Kidney epithelial cell (primary cell): ENCODE measurements at places on chromosomes 11 and 22.

DNA sequence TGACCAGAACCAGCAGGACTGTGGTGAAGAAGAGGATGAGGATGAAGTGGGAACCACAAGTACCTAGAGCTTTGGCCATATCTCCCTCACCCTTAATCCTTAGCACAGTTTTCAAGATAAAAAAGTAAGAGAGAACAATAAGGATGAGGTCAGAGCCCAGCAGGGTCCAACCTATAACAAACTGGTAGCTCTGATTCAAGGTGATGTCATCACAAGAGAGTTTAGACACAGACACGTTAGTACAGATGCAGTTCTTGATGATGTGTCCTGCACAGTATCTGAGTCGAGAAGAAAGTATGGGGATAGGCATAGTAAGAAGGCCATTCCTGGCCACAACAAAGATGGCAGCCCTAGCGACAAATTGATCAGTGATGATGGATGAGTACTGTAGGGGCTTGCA lies 586 bp downstream of the OR56A5 start:
- no peak for DNase-seq

DNA sequence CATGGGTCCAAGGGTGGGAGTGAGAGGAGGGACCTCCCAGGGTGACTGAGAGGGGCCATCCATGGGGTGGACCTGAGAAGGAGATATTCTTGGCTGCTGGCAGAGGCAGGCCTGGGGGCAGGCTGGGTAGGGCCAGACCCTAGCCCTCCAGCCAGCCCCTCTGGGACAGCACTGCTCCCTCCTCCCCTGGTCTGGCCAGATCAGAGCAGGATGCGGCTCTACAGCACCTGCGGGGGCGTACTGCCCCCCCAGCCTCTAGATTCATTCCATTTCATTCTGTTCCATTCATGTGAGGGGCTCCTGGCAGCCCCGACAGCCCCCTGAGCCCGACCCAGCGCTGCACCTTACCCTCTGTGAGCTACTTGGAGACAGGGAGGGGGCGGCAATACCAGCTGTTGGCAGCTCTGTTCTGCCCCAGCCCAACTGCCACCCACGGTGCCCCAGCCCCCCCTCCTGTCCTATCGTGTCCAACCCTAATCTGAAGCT lies 34.3 kb upstream of the MYRF start:
- no peak for DNase-seq

GRCh38 chr11:19743622-19744021 lies 31.0 kb downstream of the NAV2 start:
- DNase-seq: no peak

DNA sequence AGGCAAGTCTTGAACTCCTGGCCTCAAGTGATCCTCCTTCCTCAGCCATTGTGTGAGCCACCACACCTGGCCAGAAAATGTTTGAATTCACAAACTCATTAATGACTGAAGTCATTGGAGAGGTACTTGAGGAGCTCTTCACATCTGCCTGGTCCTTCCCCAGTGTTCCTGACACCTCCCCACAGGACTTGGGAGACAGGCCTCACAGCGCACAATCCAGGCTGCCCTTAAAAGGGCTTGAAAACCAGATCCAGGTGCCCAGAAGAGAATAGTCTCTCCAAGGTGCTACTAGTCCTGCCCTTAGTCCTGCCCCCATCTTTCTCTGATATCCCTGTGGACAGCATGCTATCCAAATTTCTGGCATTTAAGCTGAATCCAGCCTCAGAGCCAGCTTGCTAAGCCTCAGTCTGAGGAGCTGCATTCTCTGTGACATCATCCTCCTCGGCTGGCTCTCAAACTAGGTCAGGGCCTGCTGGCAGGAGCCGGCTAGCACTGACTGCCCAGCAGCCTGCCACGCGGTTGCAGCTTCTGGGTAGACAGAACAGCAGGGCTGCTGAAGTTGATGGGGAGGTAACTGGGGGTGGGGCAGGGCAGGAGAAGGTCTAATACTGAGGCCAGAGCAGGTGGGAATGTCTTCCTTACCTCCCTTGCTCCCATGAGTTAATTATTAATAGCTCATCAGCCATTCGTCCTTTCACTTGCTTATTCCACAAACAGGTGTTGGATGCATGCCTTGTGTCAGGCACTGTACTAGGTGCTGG lies 35.3 kb upstream of the NECTIN1 start:
- no peak for DNase-seq

DNA sequence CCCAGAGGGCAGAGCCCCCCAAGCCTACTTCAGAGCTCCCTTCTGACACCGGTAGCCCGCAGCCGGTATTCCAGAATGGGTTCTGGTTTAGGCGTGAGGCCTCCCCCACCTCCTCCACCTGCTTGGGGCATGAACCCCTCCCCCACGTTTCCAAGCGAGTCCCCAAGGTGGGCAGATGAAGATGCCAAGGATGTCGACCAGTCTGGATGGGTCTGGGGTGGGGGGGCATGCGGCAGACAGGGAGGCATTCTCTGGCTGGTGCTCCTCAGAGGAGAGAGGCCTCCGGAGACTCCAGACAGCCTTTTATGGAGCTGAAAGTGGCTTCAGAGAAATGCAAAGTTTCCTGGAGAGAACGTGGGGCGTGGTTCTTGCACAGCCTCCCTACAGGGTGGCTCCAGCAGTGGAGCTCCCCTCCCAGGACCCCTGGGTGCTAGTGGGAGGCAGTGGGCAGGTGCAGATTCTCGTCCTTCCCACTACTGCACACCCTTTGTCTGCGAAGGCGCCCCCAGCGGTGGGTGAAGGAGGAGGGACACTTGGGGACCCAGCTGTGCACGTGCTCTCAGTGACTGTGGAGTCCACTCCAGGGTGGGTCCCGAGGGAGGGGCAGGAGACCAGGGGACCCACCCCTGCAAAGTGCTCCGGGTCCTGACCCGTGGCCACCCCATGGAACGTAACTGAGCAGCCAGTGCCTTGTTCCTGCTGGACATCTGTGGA lies 4.2 kb downstream of the CCND1 start:
- no peak for DNase-seq

- DNase-seq: peak; percentile 65
Observed at GRCh38 chr11:91163619-91164451, 941.0 kb upstream of the CHORDC1 start.

- no peak for DNase-seq
Observed at GRCh38 chr22:36445158-36445668, 36.2 kb downstream of the TXN2 start.

- DNase-seq: no peak
Observed at GRCh38 chr22:41928593-41929417, 2.2 kb upstream of the TNFRSF13C start.

- no peak for DNase-seq
Observed at GRCh38 chr22:45602004-45602733, 69.5 kb upstream of the ATXN10 start.

DNA sequence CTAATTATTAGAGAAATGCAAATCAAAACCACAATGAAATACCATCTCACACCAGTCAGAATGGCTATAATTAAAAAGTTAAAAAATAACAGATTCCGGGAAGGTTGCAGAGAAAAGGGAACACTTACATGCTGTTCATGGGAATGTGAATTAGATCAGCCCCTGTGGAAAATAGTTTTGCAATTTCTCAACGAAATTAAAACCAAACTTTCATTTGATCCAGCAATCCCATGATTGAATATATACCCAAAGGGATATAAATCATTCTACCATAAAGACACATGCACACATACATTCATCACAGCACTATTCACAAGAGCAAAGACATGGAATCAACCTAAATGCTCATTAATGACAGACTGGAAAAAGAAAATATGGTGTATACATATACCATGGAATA lies 32.5 kb downstream of the NOX4 start:
- peak; percentile 23 for DNase-seq

DNA sequence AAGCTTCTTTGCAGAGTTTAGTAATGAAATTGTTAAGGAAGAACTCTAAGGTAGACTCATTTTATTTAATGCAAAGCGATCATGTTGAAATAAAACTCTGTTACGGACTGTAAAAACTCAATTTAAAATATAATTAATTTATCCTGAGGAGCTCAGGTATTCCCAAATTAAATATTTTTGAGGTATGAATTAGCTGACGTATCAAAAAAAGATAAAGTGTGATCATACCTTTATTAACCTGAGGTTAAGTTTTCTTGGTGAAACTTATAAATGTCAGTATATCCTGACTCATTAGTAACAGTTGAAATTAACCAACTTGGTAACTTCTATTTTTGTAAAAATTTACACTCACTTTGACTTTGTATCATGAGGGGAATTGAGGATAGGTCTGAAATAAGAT lies 130.4 kb downstream of the PAX6 start:
- DNase-seq: no peak

DNA sequence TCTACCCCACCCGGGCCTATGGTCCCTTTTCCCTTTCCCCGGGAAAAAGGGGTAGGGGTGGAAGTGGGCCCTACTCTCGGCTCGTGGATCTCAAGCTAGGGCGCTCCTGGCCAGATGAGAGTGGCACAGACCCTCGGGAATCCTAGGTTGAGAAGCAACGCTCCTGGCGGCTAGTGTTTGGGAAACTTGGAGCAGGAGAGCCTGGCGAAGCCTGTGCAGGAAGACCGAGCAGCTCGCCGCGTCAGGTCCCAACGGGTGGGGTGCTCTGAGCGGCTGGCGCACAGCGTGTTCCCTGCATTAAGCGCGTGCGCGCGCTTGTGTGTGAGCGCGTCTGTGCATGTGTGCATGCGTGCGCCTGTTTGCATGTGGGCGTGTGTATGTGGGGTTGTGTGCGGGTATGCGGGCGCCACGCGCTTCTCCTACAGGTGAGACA lies 7.1 kb upstream of the FLI1 start:
- DNase-seq: no peak

GRCh38 chr22:44595841-44596341 lies 97.9 kb upstream of the RTL6 start:
- DNase-seq: peak; percentile 47

DNA sequence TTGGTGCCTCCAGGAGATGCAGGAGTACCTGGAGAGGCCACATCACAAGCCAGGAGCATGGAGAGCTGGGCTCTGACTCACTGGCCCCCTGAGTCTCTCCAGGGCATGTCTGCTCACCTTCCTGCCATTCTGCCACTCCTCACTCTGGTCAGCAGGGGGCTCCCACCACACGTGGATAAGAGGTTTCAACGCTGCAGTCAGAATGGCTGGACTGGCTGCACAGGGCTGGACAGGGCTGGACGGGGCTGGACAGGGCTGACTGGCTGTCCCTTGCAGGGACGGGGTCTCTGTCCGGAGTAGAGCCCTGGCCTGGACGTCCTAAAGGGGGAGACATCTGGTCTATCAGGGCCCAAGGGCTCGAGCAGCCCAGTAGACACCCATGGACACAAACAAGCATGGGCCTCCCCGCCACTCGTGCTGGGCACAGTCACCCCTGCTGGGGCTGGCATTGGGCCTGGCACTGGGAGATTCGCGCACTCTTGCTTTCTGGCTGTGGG lies 34.6 kb downstream of the CYTH4 start:
- peak; percentile 70 for DNase-seq

- no peak for DNase-seq
Observed at GRCh38 chr11:111518668-111519067, 4.1 kb downstream of the HOATZ start.

DNA sequence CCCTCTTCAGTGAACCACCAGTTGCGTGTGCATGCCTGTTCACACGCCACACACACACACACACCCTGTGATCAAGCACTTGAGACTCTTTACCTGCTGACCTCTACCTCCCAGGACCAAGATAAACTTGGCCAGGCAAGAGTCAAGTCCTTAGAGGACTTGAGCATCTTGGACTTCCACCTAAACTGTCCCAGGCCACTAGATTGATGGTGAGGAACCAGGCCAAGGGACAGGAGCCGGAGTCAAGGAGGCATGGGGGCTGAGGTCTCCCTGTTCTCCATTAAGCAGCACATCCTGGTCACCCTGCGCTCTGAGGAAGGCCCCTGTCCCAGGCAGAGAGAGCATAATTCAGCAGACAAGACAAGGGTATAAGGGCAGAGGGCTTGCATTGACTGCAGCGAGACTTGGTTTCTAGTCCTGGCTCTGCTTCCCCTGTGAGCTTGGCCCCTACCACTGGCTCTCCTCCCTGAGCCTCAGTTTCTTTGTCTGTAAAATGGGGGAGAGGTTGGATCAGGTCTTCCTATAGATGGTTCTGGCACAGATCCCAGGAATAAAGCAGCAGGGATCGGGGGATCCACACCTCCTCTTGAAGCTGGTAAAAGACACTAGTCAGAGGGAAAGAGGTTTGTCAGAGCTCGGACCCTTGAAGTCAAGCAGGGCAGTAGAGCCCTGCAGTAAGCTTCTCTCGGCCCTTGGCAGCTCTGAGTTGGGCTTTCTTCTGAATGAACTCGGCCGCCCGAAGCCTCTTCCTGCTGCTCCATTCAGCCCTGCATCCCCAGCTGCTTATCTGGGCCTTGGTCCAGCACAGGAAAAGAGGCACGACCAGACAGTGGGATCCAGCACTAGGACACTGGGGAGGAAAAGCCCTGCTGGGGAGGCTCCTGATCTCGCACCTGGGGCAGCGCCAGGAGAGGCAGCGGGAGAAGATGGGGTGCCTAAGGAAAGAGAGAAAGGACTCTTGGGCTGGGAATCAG lies 2.0 kb downstream of the CREB3L1 start:
- no peak for DNase-seq

DNA sequence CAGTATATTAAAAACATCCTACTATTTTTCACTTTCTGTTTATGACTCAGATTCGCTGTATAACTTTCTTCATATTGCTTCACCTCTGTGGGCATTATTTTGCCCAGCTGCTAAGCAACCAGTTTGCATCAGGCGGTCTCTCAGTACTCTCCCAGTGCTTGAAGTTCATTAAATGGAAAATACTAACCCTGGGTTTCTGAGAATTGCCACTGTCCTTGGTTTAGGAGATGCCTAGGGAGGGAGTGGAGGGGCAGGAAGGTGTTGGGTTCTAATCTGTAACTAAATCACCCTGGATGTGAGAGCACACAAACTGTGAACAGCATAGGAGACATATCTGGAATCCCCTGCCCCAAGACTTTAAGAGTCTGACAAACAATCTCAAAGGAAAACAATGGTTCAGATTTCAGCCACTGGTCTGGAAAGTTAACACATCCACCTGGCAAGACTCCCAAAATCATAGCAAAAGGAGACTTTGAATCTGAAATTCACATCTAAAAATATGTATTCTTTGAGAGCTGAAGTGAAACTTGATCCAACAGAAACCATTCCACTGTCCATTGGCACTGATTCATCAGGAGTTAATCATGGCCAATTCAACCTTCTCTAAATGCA lies 540.0 kb downstream of the SOX6 start:
- DNase-seq: no peak

DNA sequence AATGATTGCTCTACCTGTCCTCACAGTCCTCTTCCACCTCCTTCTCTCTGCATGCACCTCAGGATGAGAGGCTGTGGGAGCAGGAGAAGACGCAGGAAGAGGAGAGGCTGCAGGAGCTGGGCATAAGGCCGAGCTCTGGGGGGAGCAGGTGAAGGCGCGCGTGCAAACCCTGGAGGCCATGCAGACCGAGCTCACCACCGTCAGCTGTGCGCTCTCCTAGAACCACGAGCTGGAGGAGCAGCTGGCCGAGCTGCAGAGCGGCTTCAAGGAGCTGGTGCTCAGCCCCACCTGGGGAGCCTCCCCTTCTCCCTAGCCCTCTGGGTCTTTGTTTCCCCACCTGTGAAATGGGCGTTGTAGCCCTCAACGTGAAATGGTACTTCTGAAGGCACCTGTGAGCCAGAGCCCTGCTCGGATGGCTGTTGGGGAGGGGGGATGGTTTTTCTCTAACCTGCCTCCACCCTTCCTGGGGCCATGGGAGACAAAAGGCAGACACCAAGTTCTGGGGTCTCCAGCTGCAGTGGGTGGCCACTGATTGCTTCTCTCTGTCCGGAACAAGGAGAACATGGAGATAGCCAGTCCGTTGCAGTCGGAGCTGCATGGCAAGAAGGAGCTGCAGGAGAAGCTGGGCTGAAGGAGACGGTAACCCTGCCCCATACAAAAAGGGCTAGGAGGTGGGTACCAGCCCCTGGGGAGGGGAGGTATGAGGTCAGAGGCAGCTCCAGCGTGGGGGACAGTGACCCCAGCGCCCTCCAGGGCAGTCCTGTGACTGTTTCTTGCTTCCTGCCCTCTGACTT lies 65.2 kb upstream of the A4GALT start:
- no peak for DNase-seq

- DNase-seq: no peak
Observed at GRCh38 chr22:50525858-50526107, 385 bp upstream of the SCO2 start.
